ENCODE measurements at places on chromosomes 16 and 17. TPM values are rescaled to one million over a fixed set of nuclear protein-coding genes. Genes with fewer than 3 reads are reported as not detected.

- no peak for DNase-seq
Measured at GRCh38 chr16:11506741-11507305, 79.9 kb downstream of the LITAF start.

CLEC18A gene
- total RNA-seq = 0.46 TPM

CDK5R1 gene
- 3.9 TPM for total RNA-seq

GRCh38 chr16:84593825-84594724 is 23.8 kb downstream of the COTL1 start:
- DNase-seq = no peak

DNA sequence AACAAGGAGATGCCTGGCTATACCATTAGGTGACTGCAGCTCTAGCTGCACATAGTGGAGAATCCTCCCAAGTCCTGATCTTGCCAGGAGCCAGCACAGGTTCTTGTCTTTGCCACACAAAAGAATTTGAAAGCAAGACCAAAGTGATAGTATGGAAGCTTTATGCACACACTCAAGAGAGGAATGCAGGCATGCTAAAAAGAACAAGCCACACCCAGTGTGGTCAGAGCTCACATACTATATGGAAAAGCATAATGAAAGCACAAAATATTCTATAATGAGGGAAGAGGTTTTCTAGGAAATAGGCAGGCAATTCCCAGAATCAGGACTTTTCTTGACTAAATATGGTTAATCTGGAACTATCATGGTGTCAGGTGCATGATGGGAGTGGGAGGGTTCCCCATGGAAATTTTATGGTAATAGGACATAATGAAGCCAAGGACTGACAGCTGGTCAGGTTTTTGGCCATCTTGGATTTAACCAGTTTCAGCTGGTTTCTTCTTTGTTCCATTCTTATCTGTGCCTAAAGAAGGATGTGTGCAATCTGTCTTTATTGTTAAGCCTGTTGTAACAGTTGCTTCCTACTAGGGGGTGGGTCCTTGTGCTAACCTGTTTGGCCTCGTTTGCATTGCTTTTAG is 171.6 kb downstream of the ZNF18 start:
- DNase-seq = no peak

- DNase-seq = no peak
Measured at GRCh38 chr16:89484041-89484501, 6.3 kb downstream of the ANKRD11 start.

SMIM22 gene
- total RNA-seq = not detected

TBC1D3I gene
- total RNA-seq = 1.3 TPM

WSCD1 gene
- 45.7 TPM for total RNA-seq

- DNase-seq = no peak
Measured at GRCh38 chr17:71099003-71099714, 929.8 kb downstream of the KCNJ2 start.

- peak; percentile 42 for DNase-seq
Measured at GRCh38 chr17:69175625-69176456, 34.1 kb upstream of the ABCA6 start.

DNA sequence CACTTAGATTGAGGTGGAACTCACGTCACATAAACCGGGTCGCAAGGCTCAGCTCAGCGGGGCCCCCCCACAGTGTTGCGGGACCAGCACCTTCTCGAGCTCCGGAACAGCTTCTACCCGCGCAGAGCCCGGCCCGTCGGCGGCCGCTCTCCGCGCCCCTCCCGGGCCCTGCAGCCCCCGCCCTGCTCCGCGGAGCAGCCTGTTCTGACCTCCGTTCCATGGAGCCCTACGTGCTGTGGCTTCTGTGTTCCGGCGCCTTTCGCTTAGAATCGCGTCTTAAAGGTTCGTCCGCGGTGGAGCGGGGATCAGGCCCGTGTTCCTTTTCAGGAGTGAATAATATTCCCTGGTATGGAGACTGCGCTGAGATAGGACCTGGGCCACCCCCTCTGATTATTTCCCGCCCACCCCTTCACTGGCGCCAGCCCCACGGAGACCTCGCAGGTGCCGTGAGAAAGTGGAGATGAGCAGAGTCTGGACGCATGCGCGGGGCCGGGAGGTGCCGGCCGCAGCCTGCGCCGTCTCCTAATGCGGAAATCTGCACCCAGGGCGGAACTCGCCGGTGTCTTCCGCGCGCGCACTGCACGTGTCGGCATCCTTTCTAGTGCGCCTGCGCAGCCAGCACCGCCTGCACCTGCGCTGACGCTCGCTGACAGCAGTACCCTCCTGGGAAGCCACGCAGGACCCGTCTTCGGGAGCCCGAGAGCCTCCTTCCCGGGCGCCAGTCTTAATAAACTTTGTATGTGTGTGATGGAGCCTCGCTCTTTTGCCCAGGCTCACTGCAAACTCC is 30.9 kb downstream of the ZNF778 start:
- no peak for DNase-seq

- no peak for DNase-seq
Measured at GRCh38 chr17:41943492-41943891, 13.1 kb downstream of the ODAD4 start.

- no peak for DNase-seq
Measured at GRCh38 chr17:17493986-17494466, 2.2 kb downstream of the RASD1 start.

DNA sequence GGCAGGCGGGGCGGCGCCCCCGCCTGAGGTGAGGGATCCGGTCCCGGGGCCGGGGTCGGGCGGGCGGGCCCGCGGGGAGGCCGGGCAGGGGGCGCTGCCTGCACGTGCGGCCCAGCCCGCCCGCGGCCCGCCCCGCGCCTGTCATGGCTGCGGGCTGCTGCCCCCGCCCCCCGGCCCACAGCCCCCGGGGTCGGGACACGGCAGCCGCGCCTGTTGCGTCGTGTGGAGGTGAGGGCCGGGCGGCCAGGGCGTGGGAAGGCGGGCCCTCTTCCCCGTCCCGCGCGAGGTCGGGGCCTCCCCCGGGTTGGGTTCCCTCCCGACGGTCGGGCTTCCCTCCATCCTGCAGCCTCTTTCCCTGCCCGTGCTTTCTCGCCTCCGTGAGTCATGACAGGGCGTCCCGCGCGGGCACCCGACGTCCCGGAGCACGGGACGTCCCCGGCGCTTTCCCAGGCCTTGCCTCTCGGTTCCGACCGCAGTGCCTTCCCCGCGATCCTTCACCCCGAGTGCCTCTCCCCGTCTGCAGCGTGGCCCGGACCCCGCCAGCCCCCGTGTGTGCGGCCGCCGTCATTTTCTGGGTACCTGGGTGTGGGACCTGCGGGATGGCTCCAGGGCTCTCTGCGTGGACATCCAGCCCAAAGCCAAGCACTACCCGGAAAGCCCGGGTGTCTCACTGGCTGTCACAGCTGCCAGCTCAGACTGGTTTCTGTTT is 76.7 kb downstream of the CHD9 start:
- DNase-seq = peak; percentile 56

OR2C1 gene
- total RNA-seq = not detected

C17orf78 gene
- total RNA-seq = not detected

- no peak for DNase-seq
Measured at GRCh38 chr17:18173740-18174139, 9.9 kb upstream of the ALKBH5 start.

GRCh38 chr17:78997881-78998280 is 11.7 kb downstream of the CANT1 start:
- DNase-seq = no peak

- peak; percentile 29 for DNase-seq
Measured at GRCh38 chr17:65936013-65936412, 255.9 kb downstream of the CEP112 start.

EVPLL gene
- total RNA-seq = not detected

CPHXL2 gene
- not detected for total RNA-seq

CAPN15 gene
- total RNA-seq = 70.1 TPM

MNT gene
- total RNA-seq = 21.6 TPM

- DNase-seq = no peak
Measured at GRCh38 chr17:55764610-55765009, 13.8 kb downstream of the PCTP start.

GRCh38 chr16:891353-891740 is 79.4 kb downstream of the LMF1 start:
- DNase-seq = no peak

DNA sequence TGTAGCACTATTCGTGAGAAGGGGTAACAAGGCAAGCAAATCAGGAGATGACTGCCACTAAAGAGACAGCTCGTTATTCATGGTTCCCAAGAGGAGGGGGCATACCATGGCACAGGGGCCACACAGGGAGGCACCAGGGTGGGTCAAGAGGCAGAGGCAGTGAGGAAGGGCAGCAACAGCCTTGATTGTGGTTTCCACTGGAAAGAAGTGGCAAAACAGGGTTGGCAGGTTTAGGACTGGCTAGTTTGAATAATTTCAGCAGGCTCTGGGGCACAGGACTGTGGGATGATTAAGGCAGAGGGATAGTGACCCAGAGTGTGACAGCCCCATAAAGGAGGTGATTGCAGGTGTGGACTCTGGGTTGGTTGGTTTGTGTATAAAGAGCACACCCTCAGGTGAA is 188.9 kb downstream of the CBLN1 start:
- DNase-seq = no peak

- DNase-seq = peak; percentile 49
Measured at GRCh38 chr17:21039839-21040575, 2.8 kb downstream of the USP22 start.

DNA sequence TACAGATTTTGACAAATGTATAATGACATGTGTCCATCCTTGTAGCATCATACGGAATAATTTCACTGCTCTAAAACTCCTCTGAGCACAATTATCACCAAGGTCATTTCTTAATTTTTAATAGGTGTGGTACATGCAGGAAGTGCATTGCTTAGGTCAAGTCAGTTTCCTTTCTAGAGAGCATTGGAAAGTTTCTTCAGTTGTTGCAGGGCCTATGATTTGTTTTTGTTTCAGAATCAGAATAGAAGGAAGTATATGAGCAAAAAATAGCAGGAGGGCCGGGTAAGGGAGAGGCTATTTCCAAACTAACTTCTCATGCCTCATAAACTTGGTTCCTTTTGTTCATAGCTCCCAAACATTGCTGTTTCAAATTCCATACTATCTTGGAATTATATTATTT is 24.0 kb upstream of the SLFN5 start:
- peak; percentile 18 for DNase-seq

DNA sequence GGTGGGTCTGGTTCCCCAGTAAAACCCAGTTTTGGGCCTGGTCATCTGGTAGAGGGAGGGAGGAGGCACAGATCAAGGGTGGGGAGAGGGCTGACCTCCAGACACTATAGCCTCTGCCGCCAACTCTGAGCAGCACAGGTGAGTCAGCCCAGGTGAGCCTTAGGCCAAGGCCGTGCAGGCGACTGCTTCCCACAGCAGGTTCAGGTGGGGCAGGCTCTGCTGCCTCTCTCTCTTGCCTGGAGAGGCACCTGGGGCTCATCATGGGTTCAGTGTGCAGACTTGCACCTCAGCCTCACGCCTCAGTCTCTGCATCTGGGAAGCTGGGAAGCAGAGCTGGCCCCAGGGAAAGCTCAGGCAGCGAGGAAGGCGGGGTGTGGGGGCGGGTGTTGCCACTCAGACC is 37.8 kb upstream of the IL34 start:
- no peak for DNase-seq

HOXB1 gene
- total RNA-seq = not detected

MYH1 gene
- total RNA-seq = not detected

DNA sequence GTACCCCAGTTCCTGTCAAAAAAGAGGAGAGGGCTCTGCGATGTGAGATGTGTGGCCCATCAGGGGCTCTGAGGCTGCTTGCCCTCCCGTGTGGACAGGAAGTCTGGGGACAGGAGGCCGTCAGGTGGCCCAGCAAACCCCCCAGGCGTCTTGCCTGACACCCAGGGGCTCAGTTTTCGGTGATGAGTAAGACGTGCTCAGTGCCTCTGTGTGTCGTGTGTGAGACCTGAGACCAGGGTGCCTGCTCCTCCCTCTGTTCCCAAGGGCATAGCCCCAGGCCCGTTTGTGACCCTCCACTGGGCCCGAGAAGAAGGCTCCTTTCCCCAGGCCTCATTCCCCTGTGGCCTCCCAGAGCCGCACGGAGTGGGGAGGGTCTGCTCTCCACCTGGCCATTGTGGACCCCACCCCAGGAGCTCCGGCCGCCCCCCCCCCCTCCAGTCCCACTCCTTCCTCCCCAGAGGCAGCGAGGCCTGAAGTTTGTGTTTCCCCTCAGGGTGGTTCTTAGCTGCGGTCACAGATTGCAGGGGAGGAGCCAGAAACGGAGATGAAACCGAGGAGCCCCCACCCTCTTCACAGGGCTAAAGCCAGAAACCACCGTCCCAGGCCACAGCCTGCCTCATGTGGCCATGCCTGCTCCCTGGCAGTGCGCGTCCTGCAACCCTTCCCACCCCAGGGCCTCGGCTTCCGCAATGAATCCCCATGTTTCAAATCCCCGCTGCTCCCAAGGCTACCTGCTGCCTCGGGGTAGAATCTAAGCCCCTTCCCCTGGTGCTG is 4.9 kb upstream of the ACTG1 start:
- no peak for DNase-seq

LDHD gene
- total RNA-seq = not detected

MLST8 gene
- total RNA-seq = 36.9 TPM

DNA sequence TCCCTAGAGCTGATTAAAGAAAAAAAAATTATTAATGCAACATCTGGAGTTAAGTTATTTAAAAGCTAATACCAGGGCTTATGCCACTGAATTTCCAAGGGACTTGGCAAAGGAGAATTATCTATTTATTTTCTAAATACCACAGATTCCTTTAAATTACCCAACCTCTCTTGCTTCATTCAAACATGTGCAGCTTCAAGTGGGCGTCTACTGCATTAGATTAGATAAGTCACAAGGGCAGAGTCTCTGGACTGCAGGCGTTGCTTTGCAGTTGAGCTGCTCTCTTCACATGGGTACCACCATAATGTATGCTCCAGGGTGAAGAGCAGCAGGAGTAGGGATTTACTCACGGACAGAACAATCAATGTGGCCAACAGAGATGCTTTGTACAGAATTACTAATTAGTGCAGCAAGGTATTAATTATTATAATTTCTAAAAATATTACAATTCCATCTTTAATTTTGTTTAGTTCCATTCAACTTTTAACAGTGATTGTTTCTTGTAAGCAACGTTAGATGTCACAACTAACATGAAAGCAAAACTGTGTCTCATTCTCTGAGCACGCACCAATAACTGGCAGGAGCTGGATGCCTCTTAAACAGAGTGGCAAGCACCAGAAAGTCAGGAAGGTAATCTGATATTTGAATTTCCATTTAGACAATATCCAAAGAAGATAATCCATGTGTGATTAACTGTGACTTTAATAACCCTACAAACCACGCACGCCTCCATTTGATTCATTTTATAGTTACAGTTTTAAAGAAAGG is 214.2 kb downstream of the STX8 start:
- DNase-seq = no peak

GRCh38 chr17:2063261-2064146 is 8.6 kb downstream of the HIC1 start:
- no peak for DNase-seq

DNA sequence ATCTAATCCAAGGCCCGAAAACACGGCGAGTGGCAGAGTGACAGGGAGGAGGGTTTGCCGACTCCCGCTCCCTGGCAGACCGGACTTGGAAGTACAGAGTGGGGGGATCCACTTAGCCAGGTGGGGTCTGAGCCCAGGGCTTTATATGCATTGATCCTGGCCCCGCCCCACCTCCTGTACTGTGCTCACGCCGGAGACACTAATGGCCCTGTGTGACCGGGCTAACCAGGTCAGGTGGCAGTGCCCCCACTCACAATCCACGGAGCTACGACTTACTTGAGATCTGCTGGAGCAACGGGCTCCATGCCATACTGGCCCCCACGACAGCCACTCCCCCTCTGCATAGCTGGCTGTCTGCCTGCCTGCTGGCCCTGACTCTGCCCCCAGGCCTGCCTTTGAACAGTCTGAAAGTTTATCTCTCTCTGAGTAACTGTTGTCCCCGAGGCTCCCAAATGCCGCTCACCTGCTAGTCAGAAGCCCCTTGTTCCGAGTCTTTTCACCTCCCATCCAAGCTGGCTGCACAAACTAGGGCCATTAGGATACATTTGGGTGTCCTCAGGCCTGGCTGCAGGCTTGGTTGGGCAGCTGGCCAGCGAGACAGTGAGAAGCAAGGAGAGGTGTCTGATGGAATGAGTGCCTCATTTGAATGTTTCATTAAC is 28.0 kb downstream of the CACNA1G start:
- peak; percentile 7 for DNase-seq

All from endothelial cell of umbilical vein (primary cell).